ENCODE measurements at places on chromosomes 5 and 9. TPM values are rescaled to one million over a fixed set of nuclear protein-coding genes. Genes with fewer than 3 reads are reported as not detected.
A peak's percentile ranks its signal among the peaks of the same experiment; 100 is the strongest.

DNA sequence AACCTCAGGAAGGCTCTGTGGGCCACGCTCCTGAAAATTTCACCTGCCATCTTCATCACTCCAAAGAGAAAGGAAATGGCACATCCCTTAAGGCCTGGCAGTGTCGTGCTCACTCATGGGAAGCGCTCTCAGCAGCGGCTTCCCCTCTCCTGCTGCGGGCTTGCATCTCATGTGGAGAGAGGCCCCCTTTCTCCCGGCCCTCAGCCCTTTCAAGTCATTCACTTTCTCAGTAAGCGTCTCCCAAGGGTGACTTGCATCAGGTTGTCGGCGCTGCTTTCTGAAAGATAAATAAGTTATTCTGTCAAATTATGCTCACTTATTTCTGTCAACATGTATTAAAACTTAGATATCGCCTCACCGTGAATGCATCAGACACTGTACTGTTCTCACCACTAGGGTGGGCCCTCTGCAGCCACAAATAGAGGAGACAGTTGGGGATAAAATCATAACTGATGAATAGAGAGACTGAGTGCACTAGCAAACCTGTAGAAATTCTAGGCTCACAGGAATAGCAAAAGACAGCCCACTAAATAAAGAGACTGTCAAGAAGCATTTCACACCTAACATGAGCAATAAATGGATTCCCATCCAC lies 174.6 kb downstream of the RFK start:
- no peak for DNase-seq

DNA sequence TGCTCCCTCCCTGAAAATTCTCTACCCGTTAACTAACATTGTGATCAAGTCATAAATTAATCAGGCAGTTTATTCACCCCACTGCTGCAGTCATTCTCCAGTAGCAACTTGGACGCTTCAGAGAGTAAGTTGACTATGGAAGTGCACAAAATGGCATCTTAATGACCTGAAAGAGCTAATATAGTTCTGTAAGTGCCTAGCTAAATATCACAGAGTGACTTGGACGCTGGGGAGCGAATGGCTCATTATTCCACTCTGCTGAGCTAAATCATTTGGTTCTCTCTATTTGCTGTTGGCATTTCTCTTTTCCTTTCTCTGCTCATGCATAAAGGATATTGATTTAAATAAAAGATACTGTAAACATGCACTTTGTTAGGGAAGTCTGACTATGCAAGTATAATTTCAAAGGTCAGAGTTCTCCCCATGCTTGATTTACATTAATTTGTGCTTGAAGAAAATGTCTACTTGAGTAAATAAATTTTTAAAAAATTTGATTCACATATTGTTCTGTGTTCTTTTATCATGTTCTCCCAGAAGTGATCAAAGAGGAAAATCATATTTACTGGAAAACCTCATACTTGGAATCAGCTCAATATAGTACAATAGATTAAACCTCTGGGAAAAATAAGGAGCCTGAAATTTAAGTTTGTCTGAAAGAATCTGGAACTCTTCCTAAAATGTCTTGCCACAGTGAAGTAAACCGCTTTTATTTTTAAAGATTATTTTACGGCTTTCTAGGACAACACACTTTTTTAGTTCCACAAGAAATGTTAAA lies 169.5 kb upstream of the HAPLN1 start:
- no peak for DNase-seq

DNA sequence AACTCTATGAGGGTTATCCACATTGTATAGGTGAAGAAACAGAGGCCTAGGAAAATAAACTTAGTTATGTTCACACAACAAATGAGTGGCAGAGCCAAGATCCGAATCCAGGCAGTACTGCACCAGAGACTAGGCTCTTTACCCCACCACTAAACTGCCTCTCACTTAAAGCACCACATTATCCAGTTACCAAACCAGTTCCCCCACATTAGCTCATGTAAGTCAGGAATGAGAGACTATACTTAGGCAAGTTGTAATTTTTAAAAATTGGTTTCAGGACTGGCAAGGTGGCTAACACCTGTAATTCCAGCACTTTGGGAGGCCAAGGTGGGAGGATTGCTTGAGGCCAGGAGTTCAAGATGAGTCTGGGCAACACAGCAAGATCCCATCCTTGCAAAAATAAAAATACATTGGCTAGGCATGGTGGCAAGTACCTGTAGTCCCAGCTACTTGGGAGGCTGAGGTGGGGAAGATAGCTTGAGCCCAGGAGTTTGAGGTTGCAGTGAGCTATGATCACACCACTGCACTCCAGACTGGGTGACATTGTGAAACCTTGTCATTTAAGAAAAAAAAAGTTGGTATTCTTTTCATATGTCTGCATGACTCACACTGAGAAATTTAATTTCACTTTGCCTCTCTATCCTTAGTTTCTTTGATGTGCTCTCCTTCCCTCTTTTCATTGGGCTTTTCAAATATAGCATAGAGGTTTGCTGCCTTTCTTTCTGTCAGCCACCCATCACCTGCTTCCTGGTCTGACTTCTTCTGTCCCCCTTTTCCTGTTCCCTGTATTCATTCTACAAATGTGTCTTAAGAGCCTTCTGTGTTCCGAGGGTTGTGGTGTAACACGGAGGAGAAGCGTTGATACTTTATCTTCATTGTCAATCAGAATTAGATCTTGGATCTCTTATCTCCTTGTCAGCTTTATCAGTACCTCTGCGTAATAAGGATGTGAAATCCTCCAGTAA lies 64.7 kb downstream of the ERMP1 start:
- no peak for DNase-seq

GRCh38 chr9:137634016-137634415 lies 15.2 kb downstream of the EHMT1 start:
- no peak for DNase-seq

DNA sequence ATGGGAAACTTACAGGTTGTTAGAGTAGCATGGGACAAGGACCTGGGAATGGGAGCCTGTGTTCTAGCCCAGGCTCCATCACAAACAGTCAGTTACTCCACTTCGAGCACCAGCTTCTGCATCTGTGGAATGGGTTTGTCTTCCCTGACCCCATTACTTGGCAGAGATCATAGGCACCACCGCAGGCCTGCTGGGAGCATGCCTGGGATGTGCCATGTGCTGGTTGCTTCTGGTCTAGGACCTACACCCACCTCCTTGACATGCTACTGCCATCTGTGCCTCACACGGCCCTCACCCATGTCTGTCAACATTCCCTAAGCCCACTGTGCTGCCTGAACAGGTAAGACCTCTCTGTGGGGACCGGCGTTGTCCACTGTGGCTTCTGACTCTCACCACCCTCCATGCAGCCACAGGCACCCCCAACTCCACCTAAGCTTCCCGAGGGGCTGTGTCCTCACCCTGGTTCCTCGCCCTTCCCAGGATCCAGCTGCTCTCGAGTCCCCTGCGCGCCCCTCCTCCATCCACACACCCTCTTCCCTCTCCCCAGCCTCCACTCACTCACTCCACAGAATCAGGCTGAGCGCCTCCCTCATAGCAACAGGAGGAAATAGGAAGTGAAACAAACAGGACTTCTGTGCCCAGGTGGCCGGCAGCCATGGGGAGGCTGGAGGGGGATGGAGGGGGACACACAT lies 85.9 kb upstream of the FAM120A start:
- no peak for DNase-seq

GRCh38 chr5:80141147-80141671 lies 106.1 kb downstream of the THBS4 start:
- DNase-seq, result no peak

DNA sequence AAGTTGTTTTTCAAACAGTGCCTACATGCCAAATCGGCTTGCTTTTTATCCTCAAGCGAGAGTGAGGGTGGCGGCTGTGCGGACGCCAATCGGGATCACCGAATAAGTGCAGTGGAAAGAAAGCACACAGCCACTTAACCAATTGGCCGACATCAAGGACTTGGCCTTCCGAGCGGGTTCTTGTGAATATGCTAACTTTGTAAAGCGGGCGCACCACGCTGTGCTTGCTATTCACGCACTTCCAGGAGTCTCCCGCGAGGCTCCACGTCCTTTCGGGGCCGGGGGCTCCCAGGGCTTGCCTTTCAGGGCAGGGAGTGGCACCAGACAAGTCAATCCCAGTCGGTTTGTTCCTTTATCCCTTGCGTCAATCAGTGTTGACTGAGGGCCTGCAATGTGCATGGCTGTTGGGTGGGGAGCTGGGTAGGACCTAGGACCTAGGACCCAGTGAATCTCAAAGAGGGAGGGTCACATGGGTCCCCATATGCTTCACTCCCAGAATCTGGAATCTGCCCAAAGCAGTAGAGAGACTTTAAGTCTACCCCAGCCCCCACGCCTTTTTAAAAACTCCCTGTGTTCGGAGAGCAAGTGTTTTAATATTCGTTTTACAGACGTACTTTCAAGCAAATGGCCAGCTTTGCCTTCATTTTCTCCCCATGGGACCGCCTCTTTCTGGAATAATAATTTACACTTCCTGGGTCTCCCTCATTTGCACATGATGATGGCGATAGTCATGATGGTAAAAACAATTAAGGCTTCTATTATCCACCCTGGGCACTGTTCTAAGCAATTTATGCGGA lies 2.0 kb upstream of the GCNT4 start:
- DNase-seq, result no peak

DNA sequence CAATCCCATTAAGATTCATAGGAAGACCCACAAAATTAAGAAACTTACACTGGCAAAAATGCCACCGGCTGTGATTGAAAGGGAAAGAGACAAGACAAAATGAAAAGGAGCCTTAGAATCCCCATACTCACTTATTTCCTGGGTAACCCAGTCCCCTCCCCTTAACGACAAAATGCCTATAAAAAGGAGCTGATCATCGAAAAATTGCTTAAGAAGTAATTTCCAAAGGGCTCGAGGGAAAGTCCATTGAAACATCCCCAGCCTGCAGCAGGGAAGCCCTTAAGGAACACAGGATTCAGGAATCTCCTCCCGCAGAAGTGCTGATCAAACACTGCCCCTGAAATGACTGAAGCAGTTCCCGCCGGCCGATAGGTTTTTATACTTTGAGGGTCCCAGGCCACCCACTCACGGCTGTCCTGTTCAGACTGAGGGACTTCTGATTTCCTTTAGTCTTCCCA lies 677 bp upstream of the ZNF79 start:
- no peak for DNase-seq

- DNase-seq, result peak; percentile 76
These were observed 31.0 kb downstream of the LPCAT1 start for GRCh38 chr5:1492757-1493156.

GRCh38 chr5:68149189-68149588 lies 66.4 kb upstream of the PIK3R1 start:
- DNase-seq, result no peak

SLC25A51 gene
- 34.7 TPM for total RNA-seq

FAM163B gene
- not detected for total RNA-seq

GFI1B gene
- not detected for total RNA-seq
